GM13976 (cell line): ENCODE measurements at places on chromosomes 2 and 18.

GRCh38 chr2:233929352-233930022 lies 12.3 kb downstream of the TRPM8 start:
- DNase-seq = no peak

DNA sequence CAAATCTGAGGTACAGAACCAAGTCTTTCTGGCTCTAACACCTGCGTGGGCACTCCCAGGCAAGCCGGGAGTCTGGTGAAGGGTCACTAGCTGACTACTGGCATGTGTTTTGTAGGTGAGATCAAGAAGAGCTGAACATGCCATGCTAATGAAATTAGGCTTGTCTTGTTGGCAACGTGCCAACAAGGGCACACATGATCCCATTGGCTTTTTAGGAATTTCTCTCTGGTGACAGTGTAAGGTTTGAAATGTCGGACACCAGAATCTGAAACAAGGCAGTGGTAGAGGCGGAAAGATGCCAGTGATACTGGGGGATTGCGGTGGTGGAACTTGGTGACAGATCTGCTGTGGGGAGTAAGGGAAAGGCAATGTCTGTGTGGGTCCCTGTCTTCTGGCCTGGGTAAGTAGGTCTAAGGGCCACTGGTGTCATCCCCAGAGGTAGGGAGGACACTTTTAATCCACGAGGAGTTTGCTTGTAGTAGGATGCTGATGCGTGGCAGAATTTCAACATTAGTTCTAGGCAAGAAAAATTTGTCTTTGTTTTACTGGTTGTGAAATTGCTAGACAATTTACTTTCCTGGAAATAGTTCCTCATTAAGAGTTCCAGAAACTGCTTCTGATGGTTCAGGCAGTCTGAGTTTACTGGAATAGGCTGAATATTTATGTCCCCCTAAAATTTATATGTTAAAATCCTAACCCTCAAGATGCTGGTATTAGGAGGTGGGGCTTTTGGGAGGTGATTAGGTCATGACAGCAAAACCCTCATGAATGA lies 52.6 kb upstream of the ACMSD start:
- no peak for DNase-seq

GRCh38 chr2:154133823-154134222 lies 262.1 kb downstream of the GALNT13 start:
- no peak for DNase-seq

GRCh38 chr2:121281107-121281506 lies 3.9 kb downstream of the TFCP2L1 start:
- DNase-seq = peak; percentile 22

GRCh38 chr2:235659767-235660322 lies 166.0 kb downstream of the AGAP1 start:
- DNase-seq = no peak

- no peak for DNase-seq
These were observed 76.4 kb upstream of the CD226 start for GRCh38 chr18:70024093-70024492.

DNA sequence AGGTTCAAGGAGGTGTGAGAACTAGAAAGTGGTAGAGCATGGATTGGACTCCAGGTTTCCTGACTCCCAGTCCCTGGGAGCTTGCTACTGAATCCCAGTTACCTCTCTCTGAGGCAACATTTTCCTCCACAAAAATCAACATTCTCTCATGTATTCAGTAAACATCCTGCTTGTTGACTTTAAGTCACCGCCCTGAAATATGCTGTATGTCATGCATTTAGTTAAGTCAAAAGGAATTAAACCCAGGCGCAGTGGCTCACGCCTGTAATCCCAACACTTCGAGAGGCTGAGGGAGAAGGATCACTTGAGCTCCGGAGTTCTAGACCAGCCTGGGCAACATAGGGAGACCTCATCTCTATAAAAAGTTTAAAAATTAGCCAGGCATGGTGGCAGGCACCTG lies 3.8 kb downstream of the MATN3 start:
- DNase-seq = no peak

DNA sequence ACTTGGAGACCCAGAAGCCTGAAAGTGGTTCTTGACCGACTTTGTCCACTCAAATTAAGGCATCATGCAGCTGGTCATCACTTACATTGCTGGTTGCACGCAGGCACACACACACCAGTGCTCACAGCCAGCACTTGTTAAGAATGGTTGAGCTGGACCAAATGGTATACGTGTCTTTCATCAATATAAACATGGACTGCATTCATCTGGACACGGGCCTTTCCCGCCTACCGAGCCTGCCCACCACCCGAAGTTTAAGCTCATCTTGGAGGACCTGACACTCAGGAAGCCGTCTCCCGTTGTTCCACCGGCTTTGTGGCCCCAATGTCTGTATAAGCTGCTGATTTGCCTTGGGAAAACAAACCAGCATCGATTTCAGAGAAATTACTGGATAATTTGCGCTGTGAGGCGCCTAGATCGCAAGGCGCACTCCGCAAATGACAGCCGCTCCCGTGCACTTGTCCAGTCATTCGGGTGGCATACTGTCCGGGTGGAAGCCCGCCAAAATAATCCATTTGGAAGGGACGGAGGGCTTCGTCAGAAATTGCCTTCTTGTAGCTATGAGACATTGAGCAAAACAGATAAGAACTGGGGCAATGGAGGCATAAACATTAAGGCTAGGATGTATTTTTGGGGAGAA lies 40.1 kb upstream of the AKAIN1 start:
- peak; percentile 9 for DNase-seq

DNA sequence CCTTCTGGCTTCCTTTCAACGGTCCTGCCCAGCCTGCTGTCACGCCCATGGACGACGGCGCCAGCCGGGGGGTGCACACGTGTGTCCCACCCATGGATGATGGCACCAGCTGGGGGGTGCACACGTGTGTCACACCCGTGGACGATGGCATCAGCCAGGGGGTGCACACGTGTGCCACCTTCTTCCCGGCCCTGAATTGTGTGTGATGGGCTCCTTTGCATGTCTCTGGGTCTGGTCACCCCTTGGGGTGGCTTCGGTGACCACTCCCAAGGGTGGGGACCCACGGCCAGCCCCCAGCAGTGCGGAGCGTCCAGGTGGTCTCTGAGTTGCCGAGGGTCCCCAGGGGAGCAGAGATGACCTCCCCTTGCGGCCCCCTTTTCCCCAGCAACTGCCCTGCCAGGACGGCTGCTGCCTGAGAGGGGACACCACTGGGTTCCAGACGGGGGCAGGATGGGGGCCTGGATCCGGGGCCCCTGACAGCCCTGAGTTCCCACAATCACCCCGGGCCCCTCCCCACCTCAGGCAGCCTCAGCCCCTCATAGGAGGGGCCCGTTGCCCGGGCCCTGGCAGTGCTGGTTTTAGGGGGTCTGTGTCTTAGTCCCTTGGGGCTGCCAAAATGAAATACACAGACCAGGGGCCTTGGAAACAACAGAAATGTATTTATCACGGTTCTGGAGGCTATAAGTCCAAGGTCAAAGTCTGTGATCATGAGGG lies 9.4 kb downstream of the NEU4 start:
- peak; percentile 21 for DNase-seq

DNA sequence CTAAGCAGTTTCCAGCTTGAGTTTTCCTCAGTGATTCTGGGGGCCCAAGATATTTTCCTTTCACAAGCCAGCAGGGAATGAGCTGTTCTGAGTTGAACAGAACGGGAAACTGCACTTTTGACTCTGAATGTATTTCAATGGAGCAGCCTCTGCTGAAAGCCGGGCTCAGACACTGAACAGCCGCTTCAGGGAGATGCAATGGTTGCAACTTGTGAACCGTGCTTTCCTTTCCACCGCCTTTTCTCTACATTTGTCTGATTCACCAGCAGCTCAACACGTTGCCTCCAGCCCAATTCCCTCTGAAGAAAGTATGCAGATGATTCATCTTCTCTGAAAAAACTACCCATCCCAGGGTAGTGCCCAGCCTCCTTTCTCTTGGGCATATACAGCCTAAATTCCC lies 119.3 kb upstream of the PKDCC start:
- no peak for DNase-seq

- no peak for DNase-seq
These were observed 1.8 kb upstream of the FRZB start for GRCh38 chr2:182868054-182868796.

GRCh38 chr2:156457523-156458517 lies 21.6 kb downstream of the GPD2 start:
- DNase-seq = no peak

DNA sequence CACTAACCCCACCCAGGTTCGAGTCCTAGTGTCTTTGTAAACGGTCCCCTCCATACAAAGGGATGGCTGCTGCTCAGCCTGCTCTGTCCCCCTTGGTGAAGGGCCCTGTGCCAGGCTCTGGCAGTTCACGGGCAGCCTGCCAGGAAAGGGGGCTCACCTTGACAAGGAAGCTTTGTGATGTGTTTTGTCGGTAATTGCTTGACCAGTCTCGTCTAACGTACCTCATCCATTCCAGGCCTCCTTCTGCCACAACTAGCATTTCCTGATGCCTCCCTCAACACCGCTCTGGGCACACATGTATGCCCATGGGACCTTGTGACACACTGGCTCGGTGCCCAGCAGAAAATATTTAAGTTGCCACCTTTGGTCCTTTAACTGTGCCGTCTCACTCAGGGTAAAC lies 171.9 kb downstream of the KLHL29 start:
- no peak for DNase-seq

DNA sequence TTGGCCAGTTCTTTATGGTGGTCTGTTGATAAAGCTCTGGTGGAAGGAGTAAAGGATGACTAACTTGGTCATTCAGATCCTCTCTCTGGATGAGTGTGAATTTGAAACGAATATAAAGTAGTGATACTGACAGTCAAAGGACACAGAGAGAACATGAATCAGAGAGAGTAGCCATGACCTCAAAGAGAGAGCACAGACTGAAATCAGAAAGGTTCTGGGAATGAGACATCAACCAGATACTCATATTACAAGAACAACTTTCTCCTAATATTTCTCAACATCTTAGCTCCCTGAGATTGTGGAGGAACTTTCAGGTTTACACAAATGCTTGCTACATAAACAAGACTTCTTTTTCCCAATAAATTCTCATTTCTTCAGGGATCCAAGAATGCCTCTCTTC lies 849.1 kb upstream of the CHAC2 start:
- DNase-seq = no peak

GRCh38 chr2:223921204-223921603 lies 23.9 kb downstream of the WDFY1 start:
- DNase-seq = no peak

GRCh38 chr2:236156095-236156859 lies 11.9 kb downstream of the GBX2 start:
- no peak for DNase-seq
